ENCODE measurements at places on chromosomes 13 and 19. TPM values are rescaled to one million over a fixed set of nuclear protein-coding genes. Genes with fewer than 3 reads are reported as not detected.

The ZNF45 gene
- 30.1 TPM for total RNA-seq

The NXNL1 gene
- not detected for total RNA-seq

The S1PR4 gene
- total RNA-seq, result 0.16 TPM

The CDK8 gene
- 57.4 TPM for total RNA-seq

The CEACAM8 gene
- not detected for total RNA-seq

The AP1M2 gene
- not detected for total RNA-seq

The ZNF99 gene
- total RNA-seq, result 0.16 TPM

The KLF5 gene
- total RNA-seq, result 2.2 TPM

The ZNF724 gene
- total RNA-seq, result 24.8 TPM

The CCDC122 gene
- total RNA-seq, result 13.4 TPM

The UBE2L5 gene
- total RNA-seq, result not detected

The IGFL1 gene
- total RNA-seq, result not detected

The SMAD9 gene
- total RNA-seq, result 20.1 TPM

The TLE6 gene
- 0.16 TPM for total RNA-seq

The WDR87 gene
- total RNA-seq, result not detected

The NLRP7 gene
- total RNA-seq, result not detected

The RFPL4A gene
- total RNA-seq, result not detected

The SIGLEC6 gene
- total RNA-seq, result not detected

Measured in occipital lobe (tissue), 3 donors.